ENCODE measurements at places on chromosomes 4 and X.

DNA sequence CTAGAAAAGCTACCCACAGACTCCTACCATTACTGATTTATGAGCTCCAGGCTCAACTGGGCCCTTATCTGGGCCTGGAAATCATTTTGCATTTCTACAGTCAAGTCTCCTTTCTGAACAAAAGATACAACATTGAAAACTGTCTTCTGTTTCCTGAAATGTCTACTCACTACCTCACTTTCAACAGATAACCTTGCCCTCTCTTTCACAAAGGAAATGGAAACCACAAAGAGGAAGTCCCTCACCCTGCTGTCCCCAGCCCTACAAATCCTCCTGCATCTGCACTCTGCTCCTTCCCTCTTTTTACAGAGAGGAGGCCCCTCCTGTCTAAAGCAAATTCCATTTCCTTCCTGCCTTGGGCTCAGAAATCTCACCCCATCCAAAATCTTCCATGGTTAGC is 24.8 kb upstream of the CYBB start:
- no peak for DNase-seq

DNA sequence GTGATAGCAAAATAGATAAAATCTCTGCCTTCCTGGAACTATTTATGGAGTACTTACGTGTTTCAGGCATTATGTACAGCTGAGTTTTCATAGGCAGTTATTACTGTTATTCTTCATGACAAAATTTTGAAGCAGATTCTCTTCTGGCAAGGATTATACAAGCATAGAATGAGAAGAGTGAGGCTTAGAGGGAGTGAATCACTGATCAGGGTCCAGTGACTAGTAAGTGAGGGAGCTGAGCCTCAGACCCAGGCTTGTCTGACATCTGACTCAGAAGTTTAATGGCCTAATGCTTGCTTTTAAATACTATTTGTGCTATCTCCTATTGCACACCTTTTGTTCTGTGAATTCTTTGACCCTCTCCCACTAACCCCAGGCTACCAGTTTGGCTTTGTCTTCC is 110.6 kb downstream of the DTHD1 start:
- no peak for DNase-seq

DNA sequence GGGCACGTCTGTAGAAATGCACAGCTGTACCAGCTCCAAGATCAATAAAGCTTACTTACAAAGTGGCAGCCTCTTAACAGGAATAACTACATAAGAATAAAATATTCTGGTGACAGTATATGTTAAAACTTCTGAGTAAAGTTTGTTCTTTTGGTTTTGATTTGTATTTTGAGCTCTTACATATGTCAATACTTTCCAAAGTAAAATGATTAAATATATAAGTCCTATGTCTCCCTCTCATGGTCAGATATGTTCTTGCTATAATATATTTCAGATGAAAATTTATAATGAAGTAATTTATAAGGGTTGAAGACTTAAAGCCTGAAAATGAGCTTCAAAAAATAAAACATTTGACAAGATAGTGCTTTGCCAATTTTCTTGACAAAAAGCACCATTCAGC is 254.4 kb downstream of the NPFFR2 start:
- DNase-seq, result peak; percentile 57

DNA sequence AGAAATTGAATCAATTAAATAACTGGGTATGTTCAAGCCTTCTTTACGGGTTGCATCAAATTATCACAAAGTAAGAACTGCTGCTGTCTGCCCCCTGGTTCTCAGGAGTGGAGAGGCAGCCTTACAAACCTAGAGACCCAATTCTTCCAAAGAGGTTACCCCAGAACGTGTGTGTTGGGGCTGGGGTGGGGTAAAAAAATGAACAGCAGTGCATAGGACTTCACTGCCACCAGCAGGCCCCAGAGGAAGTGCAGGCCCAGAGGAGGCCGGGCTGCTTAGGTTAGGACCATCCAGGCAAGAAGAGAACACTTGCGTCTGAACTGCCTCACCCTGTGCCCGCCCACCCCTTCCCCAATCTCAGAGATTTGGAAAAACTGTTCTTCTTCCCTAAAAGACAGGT is 1.5 kb upstream of the NWD2 start:
- no peak for DNase-seq

DNA sequence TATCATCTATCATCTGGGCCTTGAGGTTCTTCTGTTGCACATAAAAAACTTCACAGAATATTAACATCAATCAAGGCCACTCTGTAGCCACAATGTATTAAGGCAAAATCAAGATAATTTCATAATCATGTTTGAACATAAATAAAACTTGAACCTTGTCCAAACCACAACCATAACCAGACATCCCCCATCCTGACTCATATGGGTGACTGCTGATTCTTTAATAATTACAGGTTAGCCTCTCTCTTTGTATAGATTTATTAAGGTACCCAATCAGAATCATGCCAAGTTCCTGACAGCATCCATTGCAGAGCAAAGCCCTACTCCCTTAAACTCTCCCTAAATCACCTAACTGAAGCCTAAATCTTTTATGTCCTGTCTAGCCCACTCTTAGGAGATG is 16.7 kb upstream of the AREG start:
- DNase-seq, result no peak

DNA sequence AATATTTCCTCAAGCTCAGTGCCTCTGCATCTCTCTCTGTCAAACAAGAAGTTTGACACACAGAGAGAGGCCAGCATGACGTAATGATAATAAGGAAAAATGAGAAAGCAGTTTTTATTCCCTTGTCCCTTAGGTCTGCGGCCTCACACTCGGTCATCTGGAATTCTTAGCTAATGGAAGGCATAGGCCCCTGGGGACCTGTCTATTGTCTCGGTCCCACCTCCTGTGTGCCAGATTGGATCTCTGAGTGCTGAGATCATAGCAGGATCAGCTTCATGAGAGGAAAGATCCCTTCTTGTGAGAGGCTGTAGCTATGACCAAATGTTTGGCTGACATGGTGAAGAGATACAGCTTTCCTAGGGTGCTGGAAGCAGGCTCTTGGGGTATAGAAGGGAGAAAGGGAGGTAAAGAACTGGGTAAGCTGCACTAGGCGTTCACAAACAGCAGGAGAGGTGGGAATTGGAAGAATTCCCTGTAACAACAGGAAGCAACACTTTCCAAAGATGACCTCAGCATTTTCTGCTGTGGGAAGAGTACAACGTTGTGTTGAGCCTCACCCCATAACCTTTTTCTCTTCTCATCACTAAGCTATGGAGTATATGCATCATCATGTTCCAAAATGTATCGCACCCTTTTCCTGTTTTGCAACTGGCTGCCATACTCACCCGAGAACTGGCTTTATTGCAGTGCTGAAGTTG is 20.2 kb downstream of the TMEM31 start:
- DNase-seq, result no peak

DNA sequence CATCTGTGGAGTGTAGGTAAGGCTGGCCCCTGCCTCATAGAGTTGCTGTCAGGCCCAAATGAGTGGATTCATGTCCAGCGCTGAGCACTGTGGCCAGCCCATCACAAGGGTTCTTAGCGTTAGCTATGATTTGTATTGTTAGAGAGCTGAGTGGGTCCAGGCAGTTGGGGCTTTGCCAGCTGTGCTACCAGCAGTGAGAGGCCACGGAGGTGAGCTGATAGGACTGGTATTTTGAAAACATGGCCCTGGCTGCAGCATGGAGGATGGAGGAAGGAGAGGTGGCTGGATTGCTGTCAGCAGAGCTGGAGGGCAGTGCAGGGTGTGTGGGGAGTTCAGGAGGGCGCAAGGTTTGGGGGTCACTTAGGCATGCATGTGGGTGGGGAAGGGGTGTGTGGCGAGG is 69.8 kb downstream of the PSAPL1 start:
- DNase-seq, result peak; percentile 24
